ENCODE measurements at places on chromosomes 6 and 20.

DNA sequence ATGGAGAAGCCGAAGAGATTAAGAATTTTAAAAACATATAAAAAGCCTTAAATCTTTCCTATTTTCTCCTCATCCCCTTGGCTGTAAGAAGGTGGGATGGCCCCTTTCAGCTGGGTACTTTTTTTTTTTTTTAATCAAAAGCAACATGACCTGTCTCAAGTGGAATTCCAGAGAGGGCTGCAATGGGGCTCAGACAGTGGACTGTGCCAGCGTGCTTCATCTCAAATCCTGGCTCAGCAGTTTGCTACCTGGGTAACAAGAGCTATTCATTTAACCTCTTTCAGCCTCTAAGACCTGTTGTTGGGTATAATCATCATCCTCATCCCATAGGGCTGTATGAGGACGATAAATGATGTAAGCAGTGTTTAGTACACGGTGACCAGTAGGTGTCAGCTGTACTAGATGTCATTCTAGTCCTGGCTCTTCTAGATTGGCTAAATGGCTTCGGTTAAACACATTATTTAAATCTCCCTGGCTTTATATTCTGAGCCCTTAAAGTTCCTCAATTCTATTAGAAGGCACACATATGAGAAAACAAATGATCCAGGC lies 6.9 kb upstream of the PPP1R3G start:
- no peak for DNase-seq

DNA sequence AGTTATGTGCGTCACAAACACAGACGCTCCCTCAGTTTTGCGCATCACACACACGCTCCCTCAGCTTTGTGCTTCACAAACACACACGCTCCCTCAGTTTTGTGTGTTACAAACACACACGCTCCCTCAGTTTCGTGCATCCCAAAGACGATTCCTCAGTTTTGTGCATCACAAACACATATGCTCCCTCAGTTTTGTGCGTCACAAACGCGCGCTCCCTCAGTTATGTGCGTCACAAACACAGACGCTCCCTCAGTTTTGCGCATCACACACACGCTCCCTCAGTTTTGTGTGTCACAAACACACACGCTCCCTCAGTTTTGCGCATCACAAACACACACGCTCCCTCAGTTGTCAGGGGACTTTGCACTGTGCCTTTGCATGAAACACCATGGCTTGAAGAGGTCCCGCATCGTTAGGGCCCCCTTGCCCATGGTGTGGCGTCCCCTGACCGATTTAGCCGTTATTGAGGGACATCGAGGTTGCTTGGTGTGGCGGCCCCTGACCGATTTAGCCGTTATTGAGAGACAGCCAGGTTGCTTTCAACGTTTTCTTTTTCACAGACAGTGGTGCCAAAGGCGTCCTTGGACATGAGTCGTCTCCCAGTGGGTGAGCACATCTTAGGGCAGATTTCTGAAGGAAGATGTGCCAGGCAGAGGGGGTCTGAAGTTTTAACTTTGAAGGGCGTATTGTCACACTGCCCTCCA lies 28.1 kb upstream of the MYT1 start:
- DNase-seq: no peak

GRCh38 chr6:107699697-107700325 lies 124.3 kb downstream of the SCML4 start:
- no peak for DNase-seq

- no peak for DNase-seq
Measured at GRCh38 chr6:3453413-3454272, 3.2 kb downstream of the SLC22A23 start.

- no peak for DNase-seq
Measured at GRCh38 chr6:106637051-106637716, 7.8 kb downstream of the QRSL1 start.

DNA sequence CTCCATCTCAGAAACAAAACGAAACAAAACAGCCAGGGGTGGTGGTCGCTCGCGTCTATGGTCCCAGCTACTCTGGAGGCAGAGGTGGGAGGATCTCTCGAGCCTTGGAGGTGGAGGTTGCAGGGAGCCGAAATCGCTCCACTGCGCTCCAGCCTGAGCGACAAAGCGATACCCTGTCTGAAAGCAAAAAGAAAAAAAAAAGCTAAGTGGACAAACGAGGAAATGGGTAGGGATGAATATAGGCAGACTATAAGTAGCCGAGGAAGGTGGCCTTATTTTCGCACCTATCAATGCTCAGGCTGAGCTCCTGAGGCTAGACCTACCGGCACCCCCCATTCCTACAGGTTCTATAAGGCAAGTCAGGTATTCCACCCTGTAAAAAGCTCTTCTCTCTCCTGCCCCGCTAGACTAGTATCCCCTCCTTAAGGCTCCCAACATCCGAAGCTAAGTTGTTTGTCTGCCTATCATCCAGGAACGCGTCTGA lies 650 bp upstream of the CASP8AP2 start:
- no peak for DNase-seq

- no peak for DNase-seq
Measured at GRCh38 chr6:128731249-128732165, 151.4 kb upstream of the LAMA2 start.

DNA sequence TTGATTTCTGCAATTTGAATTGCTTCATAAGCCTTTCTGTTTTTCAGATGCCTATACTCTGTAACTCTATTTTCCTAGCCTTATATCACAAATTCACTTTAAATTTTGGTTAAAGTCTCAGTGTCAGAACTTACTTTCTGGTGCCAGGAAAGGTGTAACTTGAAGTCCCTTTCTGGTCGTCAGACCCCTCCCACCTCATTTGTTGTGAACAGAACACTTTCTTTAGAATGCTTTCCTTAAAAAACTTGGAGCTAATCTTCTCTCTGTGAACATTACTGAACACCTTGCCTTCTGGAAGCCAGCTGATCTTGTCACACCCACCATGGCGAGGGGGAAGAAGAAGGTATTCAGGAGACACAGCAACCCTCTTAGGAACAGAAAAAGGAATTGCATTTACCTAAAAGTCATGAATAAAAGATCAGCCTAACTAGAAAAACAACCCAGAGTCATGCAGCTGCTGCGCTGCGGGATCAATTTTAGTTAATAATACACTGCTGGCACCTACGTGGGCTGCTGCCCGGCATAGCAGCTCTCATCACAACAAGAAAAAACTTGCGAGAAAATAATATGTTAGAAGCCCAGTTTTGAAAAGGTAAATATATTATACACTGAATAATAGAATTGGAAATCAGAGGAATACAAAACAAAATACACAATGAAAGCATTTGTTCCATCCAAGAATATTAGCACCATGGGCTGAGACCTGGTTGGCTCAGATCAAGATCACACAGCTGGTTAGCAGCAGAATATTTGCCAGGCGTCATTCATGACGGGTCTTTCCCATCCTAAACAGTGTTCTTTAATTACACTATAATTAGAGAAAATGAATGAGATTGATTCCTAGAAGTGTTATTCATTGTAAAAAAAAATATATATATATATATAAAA lies 5.8 kb upstream of the FAM217A start:
- no peak for DNase-seq

- DNase-seq: no peak
Measured at GRCh38 chr6:168695701-168696100, 254.7 kb downstream of the SMOC2 start.

GRCh38 chr6:56259234-56260077 lies 12.1 kb upstream of the COL21A1 start:
- DNase-seq: no peak

DNA sequence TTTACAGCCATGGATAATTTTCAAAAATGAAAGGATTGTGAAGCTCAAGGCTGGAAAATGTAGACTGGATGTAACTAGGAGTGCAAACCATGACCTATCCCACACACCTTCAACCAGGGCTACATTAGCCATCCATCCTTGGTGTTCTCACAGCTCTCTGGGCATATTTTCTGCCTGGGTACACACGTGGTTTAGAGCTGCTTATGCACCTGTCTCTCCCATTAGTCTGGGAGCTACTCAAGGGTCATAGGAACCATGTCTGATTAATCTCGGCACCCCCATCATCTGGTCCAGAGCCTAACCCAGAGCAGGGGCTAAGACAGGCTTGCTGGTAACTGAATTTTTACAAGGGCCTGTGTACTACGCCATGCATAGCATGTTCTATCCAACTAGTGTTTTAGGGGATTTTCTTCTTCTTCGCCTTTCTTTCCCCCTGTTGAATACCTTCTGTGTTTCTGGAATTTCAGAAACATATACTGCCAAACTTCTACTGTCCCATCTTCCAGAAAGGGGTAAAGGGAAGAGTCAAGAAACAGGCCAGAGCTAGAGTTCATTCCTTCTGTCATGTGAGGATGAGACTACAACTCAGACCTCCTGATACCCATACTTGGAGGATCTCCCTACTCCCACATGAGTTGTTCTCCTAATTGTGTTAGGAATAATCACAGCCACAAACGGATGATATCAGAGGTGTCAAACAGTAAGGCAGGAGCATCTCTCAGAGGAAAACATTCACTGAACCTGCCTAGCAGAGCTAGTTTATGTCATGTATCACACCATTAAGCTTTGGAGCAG lies 25.4 kb upstream of the FAM83C start:
- DNase-seq: no peak

DNA sequence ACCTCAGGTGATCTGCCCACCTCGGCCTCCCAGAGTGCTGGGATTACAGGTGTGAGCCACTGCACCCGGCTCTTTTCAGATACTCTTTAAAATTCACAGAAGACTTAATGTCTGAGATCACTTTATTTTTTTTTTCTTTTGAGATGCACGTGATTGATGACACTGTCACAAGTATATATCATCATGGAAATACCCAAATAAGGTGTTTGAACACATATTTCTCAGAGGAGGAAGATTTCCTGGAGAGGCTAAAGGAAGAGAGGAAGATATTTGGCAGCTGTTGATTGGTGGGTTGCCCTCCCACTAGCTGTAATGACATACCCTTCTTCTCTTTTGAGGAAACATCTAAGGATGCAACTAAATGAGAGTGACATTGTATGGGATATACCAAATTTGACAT lies 225.9 kb upstream of the CITED2 start:
- no peak for DNase-seq

- no peak for DNase-seq
Measured at GRCh38 chr6:150636808-150637207, 37.1 kb downstream of the PLEKHG1 start.

GRCh38 chr6:116883005-116883404 lies 6.0 kb downstream of the RFX6 start:
- DNase-seq: no peak

DNA sequence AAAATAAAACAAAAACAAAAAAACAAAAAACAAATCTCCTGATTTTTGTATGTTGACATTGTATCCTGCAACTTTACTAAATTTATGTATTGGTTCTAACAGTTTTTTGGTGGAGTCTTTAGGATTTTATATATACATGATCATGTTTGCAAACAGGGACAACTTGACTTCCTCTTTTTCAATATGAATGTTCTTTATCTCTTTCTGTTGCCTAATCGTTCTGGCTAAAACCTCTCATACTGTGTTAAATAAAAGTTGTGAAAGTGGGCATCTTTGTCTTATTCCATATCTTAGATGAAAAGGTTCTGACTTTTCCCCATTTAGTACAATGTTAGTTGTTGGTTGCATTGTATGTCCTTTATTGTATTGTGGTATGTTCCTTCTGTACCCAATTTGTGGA lies 261.7 kb upstream of the NOX3 start:
- no peak for DNase-seq

- no peak for DNase-seq
Measured at GRCh38 chr6:89081129-89081422, 525 bp downstream of the PNRC1 start.

DNA sequence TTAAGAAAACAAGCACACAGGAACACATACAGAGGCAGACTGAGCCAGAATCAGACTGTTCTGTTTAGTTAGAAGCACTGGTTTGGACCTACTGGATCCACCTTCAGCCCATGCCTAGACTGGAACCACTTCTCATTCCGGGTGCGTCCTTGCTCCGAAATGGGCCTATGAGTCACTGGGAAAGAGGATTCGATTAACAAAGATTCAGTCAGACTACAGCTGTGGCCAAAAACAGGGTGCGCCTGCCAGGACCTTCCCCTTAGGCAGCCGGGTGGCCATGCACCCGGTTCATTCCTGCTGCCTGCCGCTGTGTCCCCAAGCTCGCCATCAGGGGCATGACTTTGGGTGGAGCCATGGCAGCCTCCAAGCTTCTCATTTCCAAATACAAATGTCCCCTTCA lies 14.5 kb upstream of the KCNK5 start:
- no peak for DNase-seq

DNA sequence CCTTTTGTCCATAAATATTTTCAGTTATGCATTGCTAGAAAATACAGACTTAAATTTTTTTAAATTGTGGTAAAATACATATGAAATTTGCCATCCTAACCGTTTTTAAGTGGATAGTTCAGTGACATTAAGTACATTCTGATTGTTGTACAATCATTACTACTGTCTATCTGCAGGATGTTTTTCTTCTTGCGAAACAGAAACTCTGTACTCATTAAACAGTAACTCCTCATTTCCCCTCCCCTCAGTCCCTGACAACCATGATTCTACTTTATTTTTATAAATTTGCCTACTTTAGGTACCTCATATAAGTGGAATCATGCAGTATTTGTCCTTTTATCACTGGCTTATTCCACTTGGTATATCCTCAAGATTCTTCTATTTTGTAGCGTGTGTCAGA lies 21.3 kb downstream of the TAF11 start:
- DNase-seq: no peak

- no peak for DNase-seq
Measured at GRCh38 chr6:100202417-100203194, 208.6 kb upstream of the MCHR2 start.

- no peak for DNase-seq
Measured at GRCh38 chr6:113115196-113115595, 741.9 kb upstream of the MARCKS start.

- DNase-seq: no peak
Measured at GRCh38 chr6:44169886-44170570, 11.4 kb downstream of the CAPN11 start.

All from stimulated activated CD8-positive, alpha-beta memory T cell treated with anti-CD3 and anti-CD28 coated beads, Interleukin-2, amount 100 ng/mL, for 1 hour (primary cell).